ENCODE measurements at places on chromosomes 3 and 15.

- DNase-seq, result no peak
- H3K36me3 ChIP-seq, result no peaks in the 10 kb centered on the region
Observed at GRCh38 chr3:187902041-187902471, 156.8 kb upstream of the BCL6 start.

GRCh38 chr3:18445401-18446148 lies 20.4 kb upstream of the SATB1 start:
- H3K4me3 ChIP-seq, result peak overlapping the region; percentile 90
- H3K27me3 ChIP-seq, result no peaks in the 10 kb centered on the region
- DNase-seq, result peak; percentile 91
- H3K36me3 ChIP-seq, result peaks cover 19% of the 10 kb centered on the region

GRCh38 chr15:58222679-58223078 lies 84.5 kb downstream of the AQP9 start:
- no peak overlapping the region for H3K4me3 ChIP-seq
- H3K4me1 ChIP-seq, result no peaks in the 10 kb centered on the region
- no peaks in the 10 kb centered on the region for H3K27me3 ChIP-seq
- no peak overlapping the region for H3K27ac ChIP-seq
- no peaks in the 10 kb centered on the region for H3K36me3 ChIP-seq
- no peak for DNase-seq

GRCh38 chr3:77807312-77807711 lies 767.4 kb downstream of the ROBO2 start:
- no peaks in the 10 kb centered on the region for H3K27me3 ChIP-seq
- H3K36me3 ChIP-seq, result no peaks in the 10 kb centered on the region
- DNase-seq, result no peak
- no peaks in the 10 kb centered on the region for H3K4me1 ChIP-seq
- H3K27ac ChIP-seq, result no peak overlapping the region

DNA sequence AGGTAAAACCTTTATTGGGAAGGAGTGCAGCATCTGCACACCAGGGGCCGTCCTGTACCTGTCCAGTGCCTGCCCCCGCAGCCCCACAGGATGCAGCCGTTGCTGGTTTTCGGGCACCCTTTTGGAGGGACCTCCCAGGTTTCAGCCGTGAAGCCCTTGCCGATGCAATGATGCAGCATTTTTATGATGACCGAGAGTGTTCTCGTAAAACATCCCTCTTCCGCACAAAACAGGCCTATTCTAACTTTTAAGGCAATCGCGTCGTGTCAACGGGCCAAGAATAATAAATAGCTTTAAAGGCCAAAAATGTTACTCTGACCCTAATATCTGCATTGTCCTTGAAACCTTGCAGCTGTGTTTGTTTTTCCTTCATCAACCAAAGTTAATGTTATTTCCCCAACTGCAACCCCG lies 126.1 kb downstream of the LRRK1 start:
- H3K36me3 ChIP-seq, result peaks cover 32% of the 10 kb centered on the region
- no peak overlapping the region for H3K4me3 ChIP-seq
- H3K4me1 ChIP-seq, result no peaks in the 10 kb centered on the region
- H3K27me3 ChIP-seq, result no peaks in the 10 kb centered on the region
- no peak overlapping the region for H3K27ac ChIP-seq

DNA sequence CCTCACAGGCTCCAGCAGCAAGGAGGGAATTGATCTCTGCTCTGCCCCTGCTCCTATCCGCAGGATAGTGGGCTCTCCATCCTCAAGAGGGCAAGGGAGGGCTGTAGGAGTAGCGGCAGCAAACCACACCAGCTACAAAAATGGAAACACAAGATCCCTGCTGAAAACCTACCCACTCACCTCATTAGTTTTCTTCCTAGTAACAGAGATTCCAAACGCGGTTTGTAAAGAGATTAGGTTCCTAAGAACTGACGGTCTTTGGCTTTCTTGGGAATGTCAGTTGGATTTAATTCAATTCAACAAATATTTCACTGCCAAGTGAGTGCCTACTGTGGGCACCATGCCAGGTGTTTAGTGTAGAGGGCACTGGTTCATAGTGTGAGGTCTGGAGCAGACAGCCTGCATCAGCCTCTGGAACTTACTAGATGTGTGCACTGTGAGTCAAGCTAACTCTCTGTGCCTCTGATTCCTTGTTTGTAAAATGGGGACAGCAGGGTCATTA lies 84.7 kb downstream of the MRPL46 start:
- H3K27ac ChIP-seq, result no peak overlapping the region
- H3K4me3 ChIP-seq, result no peak overlapping the region
- H3K36me3 ChIP-seq, result no peaks in the 10 kb centered on the region
- no peak for DNase-seq
- H3K27me3 ChIP-seq, result peaks cover 19% of the 10 kb centered on the region

DNA sequence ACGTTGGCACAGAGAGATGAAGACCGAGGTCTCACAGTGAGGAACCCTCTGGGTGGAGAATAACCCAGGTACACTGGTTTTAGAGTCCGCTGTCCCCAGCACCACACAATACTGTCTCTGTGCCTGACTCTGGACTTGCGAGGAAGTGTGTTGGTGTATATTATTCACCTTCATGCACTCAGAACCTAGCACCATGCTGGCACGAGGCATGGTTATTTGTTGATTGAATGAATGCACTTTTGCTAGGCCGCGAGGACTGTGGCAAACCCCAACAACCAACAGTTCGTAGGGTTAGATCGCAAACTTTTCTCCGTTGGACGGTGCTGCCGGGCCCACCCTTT lies 484 bp upstream of the C3orf52 start:
- DNase-seq, result no peak
- peaks cover 49% of the 10 kb centered on the region for H3K27me3 ChIP-seq
- peak overlapping the region; percentile 90 for H3K4me3 ChIP-seq
- peaks cover 22% of the 10 kb centered on the region for H3K4me1 ChIP-seq
- H3K36me3 ChIP-seq, result no peaks in the 10 kb centered on the region

- no peak for DNase-seq
- H3K4me3 ChIP-seq, result no peak overlapping the region
- H3K27ac ChIP-seq, result no peak overlapping the region
- H3K36me3 ChIP-seq, result peaks cover 10% of the 10 kb centered on the region
Observed at GRCh38 chr15:76245072-76245610, 66.1 kb downstream of the ETFA start.

GRCh38 chr3:54192026-54192425 lies 69.7 kb downstream of the CACNA2D3 start:
- no peaks in the 10 kb centered on the region for H3K4me1 ChIP-seq
- no peaks in the 10 kb centered on the region for H3K27me3 ChIP-seq
- H3K4me3 ChIP-seq, result no peak overlapping the region
- no peak for DNase-seq
- H3K27ac ChIP-seq, result no peak overlapping the region

DNA sequence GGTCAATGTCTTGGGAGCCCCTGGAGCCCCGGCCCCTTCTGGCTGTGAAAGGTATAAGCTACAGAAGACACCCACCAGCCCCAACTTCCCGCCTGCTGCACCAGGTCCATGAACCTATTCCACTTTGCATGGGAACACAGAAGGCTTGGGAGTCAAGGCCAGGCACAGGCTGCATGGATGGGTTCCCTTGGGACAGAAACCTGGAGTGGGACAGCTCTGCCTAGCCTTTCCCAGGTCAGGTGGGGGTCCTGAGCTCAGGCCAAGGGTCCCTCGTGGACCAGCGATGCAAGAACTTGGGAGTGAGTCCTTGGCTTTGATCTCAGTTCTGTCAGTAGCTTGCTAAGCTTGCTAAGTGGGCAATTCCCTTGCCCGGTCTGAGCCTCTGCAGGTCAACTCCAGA lies 25.0 kb downstream of the TKT start:
- H3K27ac ChIP-seq, result no peak overlapping the region
- no peaks in the 10 kb centered on the region for H3K27me3 ChIP-seq
- no peak overlapping the region for H3K4me3 ChIP-seq
- peaks cover 19% of the 10 kb centered on the region for H3K36me3 ChIP-seq
- DNase-seq, result no peak

- H3K4me3 ChIP-seq, result no peak overlapping the region
- H3K27ac ChIP-seq, result peak overlapping the region; percentile 87
- H3K27me3 ChIP-seq, result no peaks in the 10 kb centered on the region
- H3K36me3 ChIP-seq, result peaks cover 4% of the 10 kb centered on the region
- no peak for DNase-seq
- peaks cover 67% of the 10 kb centered on the region for H3K4me1 ChIP-seq
Observed at GRCh38 chr15:66408675-66409282, 22.1 kb downstream of the MAP2K1 start.

DNA sequence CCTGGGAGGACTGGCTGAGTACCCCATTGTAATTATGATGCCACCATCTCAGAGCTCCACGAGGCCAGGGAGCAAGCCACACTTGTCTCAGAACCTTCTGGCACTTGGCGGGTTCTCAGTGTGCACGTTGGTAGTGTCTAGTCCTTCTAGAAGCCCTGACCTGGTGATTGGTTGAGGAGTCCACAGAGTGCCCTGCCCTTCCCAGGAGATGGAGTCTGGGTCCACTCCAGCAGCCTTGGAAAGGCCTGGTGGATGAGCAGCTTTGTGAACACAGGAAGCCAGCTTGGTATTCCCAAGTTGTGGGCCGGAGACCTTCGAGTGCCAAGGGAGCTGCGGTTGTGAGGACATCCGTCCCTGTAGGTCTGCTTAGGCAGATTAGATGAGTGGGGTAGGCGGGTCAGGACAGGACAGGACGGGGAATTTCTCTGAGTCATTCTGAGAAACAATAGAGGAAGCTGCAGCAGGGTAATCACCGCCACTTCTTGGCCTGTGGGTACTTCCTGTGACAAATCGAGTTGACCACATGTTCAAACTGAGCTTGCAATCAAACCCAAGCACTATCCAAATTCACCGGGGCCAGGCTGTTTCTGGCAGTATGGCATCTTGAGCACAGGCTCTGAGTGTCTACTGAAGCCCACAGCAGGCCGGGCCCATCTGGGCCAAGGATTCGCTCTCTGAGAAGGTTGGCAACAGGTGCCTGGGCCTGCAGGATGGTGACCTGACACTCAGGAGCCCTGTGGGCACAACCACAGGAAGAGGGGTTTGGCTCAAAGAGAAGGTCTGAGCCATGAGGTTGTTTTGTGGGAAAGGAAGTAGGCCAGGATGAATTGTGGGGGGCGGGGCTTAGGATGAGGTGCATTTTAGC lies 71.5 kb upstream of the PLXNA1 start:
- H3K27ac ChIP-seq, result peak overlapping the region; percentile 98
- peaks cover 40% of the 10 kb centered on the region for H3K4me1 ChIP-seq
- H3K36me3 ChIP-seq, result peaks cover 6% of the 10 kb centered on the region
- peaks cover 21% of the 10 kb centered on the region for H3K27me3 ChIP-seq
- peak; percentile 83 for DNase-seq

DNA sequence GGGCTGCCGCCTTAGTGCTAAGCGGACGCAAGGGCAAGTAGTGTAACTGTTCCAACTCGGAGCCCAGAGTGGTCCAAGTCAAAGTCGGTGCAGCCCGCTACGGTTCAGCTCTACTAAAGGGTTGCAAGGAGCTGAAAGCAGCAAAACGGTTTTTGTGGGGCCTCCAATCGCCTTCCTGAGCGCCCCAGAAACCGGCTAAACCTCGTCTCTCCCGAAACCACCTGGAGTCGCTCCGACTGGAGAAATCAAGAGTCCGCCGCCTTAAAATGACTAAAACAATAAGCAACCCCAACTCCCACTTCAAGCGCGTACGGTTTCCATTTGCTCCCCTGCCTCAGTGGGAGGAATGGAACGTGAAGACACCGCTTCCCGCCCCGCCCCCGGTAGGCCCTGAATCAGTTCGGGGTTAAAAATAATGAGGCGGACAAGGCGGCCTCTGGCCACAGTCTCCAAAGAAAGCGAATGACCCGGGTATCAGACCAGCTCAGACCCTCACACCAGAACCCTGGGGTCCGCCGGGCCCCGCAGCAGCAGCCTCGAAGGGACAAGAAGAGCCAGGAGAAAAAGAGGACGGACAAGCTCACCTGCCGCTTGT lies 401 bp downstream of the SEC11A start:
- peak overlapping the region; percentile 94 for H3K27ac ChIP-seq
- no peaks in the 10 kb centered on the region for H3K27me3 ChIP-seq
- peak overlapping the region; percentile 96 for H3K4me3 ChIP-seq
- no peak for DNase-seq
- no peaks in the 10 kb centered on the region for H3K36me3 ChIP-seq

DNA sequence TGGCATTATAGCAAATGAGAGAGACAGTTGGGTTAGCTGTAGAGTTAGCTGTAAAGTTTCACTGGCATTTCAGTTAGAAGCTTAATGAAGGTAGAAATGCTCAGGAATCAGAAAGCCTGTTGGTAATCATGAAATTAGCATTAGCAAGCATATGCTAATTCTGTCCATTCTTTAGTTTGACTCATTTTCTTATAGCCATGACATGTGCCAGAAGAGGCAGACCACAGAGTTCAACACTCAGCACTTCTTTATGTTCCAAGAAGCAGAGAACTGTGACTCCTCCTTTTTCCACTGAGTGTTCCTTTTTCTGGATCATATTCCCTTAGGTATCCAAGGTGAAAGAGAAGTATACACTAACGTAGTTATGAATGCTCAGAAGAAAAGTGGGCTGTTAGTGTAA lies 276.2 kb upstream of the SGO1 start:
- DNase-seq, result no peak
- no peaks in the 10 kb centered on the region for H3K4me1 ChIP-seq
- no peak overlapping the region for H3K27ac ChIP-seq
- no peaks in the 10 kb centered on the region for H3K27me3 ChIP-seq
- H3K4me3 ChIP-seq, result no peak overlapping the region

DNA sequence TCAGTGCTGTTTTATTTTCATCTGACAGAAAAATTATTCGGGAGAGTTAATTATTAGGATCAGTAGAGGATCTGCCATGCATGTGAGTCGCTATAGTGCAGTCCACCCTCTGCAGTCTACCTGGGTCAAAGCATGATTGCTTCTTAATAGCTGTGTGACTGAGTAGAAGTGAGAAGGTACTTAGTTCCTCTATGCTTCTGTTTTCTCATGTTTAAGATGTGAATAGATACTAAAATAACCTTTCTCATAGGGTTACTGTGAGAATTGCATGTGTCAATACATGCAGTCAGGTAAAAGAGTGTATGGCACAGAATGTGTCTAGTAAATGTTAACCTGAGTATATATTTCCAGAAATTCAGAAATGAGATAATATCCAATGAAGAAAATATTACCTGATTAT lies 435.7 kb downstream of the NAALADL2 start:
- no peak for DNase-seq
- H3K27me3 ChIP-seq, result no peaks in the 10 kb centered on the region
- no peaks in the 10 kb centered on the region for H3K36me3 ChIP-seq

- peak; percentile 46 for DNase-seq
- H3K4me3 ChIP-seq, result peak overlapping the region; percentile 98
- H3K36me3 ChIP-seq, result peaks cover 5% of the 10 kb centered on the region
Observed at GRCh38 chr3:122415104-122415744, 638 bp downstream of the WDR5B start.
